Cardiac muscle cell (in vitro differentiated cells and primary cell): ENCODE measurements at places on chromosomes 1 and 21.

DNA sequence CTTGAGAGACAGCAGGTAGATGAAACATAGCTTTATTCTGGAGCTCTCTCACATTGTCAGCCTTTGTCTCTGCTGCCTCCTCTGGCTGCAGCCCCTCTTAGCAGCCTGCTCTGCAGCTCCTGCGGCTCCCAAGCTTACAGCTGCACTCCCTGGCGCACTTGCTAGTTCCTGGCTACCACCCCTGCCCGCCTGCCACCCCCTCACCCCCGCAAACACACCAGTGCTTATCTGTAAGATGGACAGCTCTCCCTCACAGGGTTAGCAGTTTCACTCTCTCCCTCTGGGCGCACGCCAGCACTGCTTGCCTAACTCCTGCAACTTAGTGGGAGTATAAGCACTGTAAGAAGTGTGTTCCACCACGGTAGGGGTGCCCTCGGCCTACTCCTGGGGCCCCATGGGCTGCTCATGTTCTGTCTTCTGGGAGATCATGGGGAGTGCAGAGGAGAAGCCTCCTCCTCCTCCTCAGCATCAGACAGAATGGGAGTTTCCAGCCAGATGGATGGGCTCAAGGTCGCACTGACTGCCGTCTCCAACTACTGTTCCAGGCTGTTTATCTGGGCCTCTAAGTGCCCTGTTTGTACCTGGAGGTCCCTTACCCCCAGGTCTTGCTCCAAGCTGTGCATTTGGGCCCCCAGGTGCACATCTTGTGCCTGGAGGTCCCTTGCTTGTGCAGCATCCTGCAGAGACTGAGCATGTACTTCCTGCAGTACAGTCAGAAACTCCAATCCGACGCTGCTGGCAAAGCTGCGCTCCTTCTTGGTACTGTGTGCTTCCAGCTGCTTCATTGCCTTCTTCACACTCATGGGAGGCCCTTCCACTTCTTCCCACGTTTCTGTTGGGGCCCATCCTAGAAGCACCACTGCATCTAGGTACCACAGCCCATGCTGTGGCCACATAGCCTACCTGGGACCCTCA is 1388.1 kb downstream of the AMY1C start:
- no peak overlapping the region for H3K27ac ChIP-seq
- no peaks in the 10 kb centered on the region for H3K36me3 ChIP-seq
- peak; percentile 67 for DNase-seq
- H3K4me1 ChIP-seq: no peaks in the 10 kb centered on the region
- H3K4me3 ChIP-seq: no peak overlapping the region

GRCh38 chr1:246954126-246954525 is 22.4 kb upstream of the AHCTF1 start:
- no peaks in the 10 kb centered on the region for H3K27me3 ChIP-seq
- no peak for DNase-seq
- H3K4me1 ChIP-seq: no peaks in the 10 kb centered on the region
- H3K4me3 ChIP-seq: no peak overlapping the region
- H3K27ac ChIP-seq: no peak overlapping the region

DNA sequence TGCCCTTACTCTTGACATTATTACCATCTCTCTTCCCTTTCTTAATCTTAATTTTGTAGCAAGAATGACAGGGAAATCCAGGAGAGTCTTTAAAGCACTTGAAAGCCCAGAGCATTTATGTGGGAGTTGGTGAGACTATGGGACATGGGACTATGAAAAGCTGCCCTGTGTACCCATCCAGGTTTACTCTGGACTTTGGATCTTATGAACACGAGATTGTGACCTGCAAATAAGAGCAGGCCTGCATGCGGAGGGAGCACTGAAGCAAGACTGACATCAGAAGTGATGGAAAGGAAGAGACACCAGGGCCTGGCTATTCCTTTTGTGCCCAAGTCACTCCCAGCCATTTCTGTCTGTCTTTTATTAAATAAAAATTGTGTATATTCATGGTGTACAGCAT is 209.6 kb downstream of the NUF2 start:
- H3K4me3 ChIP-seq: no peak overlapping the region
- no peak overlapping the region for H3K27ac ChIP-seq
- no peaks in the 10 kb centered on the region for H3K4me1 ChIP-seq

- no peaks in the 10 kb centered on the region for H3K27me3 ChIP-seq
- DNase-seq: peak; percentile 18
- H3K27ac ChIP-seq: peak overlapping the region; percentile 100
- peaks cover 4% of the 10 kb centered on the region for H3K36me3 ChIP-seq
- H3K4me3 ChIP-seq: peak overlapping the region; percentile 44
- H3K4me1 ChIP-seq: peaks cover 52% of the 10 kb centered on the region
These were observed 825 bp downstream of the FABP3 start for GRCh38 chr1:31372051-31372450.

- H3K4me1 ChIP-seq: peaks cover 11% of the 10 kb centered on the region
- no peaks in the 10 kb centered on the region for H3K27me3 ChIP-seq
- no peak overlapping the region for H3K27ac ChIP-seq
- DNase-seq: no peak
- no peaks in the 10 kb centered on the region for H3K36me3 ChIP-seq
These were observed 53.5 kb downstream of the S1PR1 start for GRCh38 chr1:101290119-101290921.

DNA sequence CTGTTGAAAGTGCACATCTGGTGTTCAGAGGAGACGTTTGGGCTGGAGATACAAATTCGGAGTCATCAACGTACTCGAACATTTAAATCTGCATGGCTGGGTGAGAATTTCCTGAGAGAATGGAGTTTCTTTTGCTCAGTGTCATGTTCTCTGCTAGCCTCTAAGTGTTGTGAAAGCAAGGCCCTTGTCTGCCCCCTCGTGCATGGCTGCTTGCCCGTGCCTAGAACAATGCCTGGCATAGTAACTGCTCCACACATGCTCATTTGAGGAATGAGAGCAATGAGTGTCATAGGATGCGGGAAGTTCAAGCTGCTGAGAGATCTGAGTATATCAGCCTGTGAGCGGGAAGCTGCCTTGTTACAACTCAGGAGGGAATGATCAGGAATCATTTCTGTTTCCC is 171.1 kb upstream of the CSF3R start:
- no peak for DNase-seq
- no peak overlapping the region for H3K27ac ChIP-seq
- no peaks in the 10 kb centered on the region for H3K4me1 ChIP-seq

GRCh38 chr1:239943761-239944160 is 147.9 kb upstream of the FMN2 start:
- no peak overlapping the region for H3K27ac ChIP-seq
- H3K4me3 ChIP-seq: no peak overlapping the region
- no peaks in the 10 kb centered on the region for H3K27me3 ChIP-seq
- no peak for DNase-seq

DNA sequence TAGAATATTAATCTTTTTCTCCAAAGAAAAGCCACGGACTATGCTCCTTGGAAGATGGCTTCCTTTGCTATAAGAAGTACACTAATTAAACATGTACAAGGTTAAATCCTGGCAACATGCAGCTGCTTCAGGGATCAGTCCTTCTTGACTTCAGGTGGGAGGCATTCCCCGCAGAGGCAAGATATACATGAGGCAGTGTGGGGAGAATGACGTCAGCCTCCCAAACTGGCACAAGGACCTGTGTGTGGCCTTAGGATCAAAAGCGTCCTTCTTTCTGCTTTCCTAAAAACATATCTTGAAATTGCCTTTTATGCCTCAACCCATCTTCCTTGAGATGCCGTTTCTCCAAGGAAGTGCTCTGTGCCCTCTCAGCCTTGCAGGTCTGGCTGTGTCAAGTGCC is 90.3 kb downstream of the WLS start:
- peak; percentile 16 for DNase-seq
- H3K36me3 ChIP-seq: peaks cover 11% of the 10 kb centered on the region
- peaks cover 25% of the 10 kb centered on the region for H3K4me1 ChIP-seq
- no peaks in the 10 kb centered on the region for H3K27me3 ChIP-seq
- H3K4me3 ChIP-seq: no peak overlapping the region

DNA sequence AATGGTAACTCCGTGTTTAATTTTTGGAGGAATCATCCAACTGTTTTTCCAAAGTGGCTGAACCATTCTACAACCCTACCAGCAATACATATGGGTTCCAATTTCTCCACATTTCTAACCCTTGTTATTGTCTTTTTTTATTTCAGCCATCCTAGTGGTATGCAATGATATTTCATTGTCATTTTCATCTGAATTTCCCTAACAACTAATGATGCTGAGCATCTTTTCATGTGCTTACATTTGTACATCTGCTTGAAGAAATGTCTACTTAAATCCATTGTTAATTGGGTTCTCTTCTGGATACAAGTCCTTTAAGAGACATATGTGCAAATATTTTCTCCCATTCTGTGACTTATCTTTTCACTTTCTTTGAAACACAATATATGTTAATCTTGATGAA is 43.3 kb downstream of the EPRS1 start:
- H3K27ac ChIP-seq: no peak overlapping the region
- no peak overlapping the region for H3K4me3 ChIP-seq
- DNase-seq: no peak
- no peaks in the 10 kb centered on the region for H3K27me3 ChIP-seq
- no peaks in the 10 kb centered on the region for H3K4me1 ChIP-seq

- H3K36me3 ChIP-seq: no peaks in the 10 kb centered on the region
- no peak overlapping the region for H3K4me3 ChIP-seq
These were observed 11.2 kb upstream of the PHC2 start for GRCh38 chr1:33442141-33442540.
